ENCODE measurements at places on chromosomes 1 and 21. TPM values are rescaled to one million over a fixed set of nuclear protein-coding genes. Genes with fewer than 3 reads are reported as not detected.

DNA sequence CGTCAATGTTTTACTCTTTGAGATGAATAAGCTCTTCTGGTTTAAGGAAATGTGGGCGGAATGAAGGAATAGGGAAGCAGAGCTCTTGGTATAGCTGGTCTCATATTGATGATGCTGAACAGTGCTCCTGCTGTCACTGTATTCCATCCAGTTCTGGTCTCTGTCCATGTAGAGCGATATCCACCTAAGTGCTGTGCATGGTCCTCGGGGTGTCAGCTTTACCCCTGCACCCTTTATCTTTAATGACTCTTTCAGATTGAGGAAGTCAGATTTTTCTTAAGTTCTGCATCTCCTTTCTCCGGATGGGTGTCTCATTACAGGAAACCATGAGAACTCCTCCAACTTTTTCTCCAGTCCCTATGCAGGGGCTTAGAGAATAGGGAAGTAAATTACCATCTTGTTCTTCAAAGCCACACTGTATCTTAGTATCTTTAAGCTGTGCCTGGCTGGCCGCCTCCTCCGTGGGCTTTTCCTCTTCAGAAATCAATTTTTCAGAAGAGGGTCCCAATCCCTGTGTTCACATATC lies 52.9 kb downstream of the PDE4B start:
- no peak for DNase-seq

- no peak for DNase-seq
Observed at GRCh38 chr1:6331543-6332273, 61.9 kb downstream of the ACOT7 start.

ACTN2 gene
- 1,156 TPM for total RNA-seq

DNA sequence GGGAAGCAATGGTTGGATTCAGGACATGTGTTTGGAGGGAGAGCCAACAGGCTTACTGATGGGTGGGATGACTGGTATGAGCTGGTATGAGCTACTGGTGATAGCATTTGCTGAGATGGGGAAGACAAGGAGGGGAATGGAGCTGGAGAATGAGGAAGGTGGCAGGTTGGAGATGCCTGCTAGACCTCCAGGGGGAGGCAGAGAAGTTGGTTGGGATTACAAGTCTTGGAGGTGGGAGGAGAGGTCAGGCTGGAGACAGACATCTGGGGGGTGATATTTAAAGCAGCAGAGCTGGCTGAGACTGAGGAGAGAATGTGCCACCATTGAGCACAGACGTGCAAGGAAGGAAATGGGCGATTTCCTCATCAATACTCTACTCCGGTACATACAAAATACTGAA lies 31.8 kb upstream of the ENO1 start:
- DNase-seq: no peak

NECTIN4 gene
- 18.0 TPM for total RNA-seq

- no peak for DNase-seq
Observed at GRCh38 chr1:218342091-218342490, 3.0 kb upstream of the TGFB2 start.

GRCh38 chr1:96472471-96472870 lies 249.1 kb upstream of the PTBP2 start:
- no peak for DNase-seq

DNA sequence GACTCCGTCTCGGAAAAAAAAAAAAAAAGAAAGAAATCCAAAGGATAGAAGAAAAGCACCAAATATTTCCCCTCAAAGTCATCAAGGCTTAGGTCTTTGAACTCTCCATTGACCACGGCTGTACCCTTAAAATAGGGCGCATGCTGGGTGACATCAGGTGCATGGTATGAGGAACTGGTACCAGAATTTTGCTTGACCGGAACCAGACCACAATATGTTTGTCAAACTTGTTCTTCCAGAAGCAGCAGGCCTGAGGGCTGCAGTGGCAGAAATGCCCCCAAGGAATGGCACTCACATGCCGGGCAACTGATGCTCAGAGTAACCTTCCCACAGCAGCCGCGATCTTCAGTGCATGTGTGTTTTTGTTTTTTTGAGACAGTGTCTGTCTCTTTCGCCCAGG lies 21.0 kb downstream of the RCC1 start:
- no peak for DNase-seq

- peak; percentile 45 for DNase-seq
Observed at GRCh38 chr1:66752000-66752592, at the start of gene DYNLT5. TSS of gene DYNLT5 (plus strand) at chr1:66752459. CDS start at chr1:66754659, 2,200 bp downstream.

DNA sequence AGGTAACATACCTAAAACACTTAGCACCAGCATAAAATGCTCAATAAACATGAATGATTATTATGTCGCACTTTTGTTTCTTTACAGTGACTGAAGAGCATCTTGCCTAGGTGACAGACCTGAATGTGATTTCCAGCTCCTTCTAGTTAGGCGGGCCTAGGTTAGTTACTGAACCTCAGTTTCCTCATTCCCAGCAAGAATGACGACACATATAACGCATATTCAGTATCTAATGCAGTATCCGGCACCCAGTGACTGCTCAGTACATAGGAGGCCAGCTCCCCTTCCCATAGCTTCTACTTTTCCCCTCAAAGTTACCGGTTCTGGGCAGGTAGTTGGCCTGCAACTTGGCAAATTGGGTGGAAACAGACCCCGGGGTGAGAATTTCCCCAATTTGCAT lies 763 bp downstream of the AUNIP start:
- DNase-seq: no peak

DNA sequence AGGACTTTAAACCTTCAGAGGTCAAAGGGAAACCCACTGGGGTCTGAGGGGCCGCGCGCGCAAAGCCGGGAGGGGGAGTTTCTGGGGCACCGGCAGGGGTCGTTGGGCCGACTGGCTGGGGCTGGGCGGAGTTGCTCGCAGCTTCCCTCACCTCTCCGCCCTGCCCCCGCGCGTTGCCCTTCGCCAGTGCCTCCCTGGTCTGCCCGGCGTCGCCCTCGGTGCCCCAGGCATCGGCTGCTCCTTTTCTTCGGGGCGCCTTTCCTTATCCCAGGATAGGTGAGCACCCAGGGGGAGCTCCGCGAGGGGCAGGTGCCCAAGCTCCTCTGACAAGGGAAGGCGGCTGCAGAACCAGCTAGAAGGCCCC lies 390 bp upstream of the NGF start:
- no peak for DNase-seq

DNA sequence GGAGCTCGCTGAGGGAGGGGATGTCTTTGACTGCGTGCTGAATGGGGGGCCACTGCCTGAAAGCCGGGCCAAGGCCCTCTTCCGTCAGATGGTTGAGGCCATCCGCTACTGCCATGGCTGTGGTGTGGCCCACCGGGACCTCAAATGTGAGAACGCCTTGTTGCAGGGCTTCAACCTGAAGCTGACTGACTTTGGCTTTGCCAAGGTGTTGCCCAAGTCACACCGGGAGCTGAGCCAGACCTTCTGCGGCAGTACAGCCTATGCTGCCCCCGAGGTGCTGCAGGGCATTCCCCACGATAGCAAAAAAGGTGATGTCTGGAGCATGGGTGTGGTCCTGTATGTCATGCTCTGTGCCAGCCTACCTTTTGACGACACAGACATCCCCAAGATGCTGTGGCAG lies 1.4 kb downstream of the TSSK3 start:
- no peak for DNase-seq

EYA3 gene
- 15.1 TPM for total RNA-seq

- DNase-seq: no peak
Observed at GRCh38 chr1:85479491-85479890, 14.5 kb upstream of the DDAH1 start.

- DNase-seq: no peak
Observed at GRCh38 chr1:161190962-161191521, 7.8 kb downstream of the ADAMTS4 start.

DNA sequence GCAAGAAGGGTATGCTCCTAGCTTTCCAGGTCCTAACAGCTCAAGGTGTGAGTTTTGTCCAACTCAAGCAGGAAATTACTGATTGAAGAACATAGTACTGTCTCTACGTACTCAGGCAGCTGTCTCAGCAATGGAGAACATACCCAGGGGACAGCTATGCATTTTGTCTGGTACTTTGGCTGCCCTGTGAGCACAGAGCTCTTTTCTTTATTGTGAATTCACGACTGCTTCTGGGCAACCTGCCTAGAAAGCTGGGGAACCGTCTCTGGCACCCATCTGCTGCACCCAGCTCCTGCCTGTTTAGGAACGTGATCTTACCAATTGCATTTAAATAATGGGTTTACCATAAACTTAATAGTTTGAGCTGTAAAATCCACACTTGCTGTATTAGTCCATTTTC lies 258.1 kb downstream of the HHAT start:
- DNase-seq: peak; percentile 55

GRCh38 chr1:199815947-199816346 lies 211.6 kb upstream of the NR5A2 start:
- DNase-seq: no peak

DNA sequence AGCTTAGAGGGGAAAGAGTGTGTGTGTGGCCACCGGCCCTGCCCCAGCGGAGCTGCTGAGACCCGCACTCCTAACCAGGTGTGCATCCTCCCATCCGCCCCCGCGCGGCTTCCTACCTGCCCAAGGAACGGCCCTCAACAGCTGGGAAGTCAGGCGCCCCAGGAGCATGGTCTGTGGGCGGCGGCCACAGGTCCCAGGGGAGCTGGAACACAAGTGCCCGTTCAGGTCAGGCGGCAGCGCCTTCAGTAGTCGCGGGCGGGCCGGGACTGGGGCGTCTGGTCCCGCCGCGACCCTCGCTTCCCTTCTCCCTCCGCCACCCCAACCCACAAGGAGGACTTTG lies 448 bp downstream of the AURKAIP1 start:
- DNase-seq: no peak

DNA sequence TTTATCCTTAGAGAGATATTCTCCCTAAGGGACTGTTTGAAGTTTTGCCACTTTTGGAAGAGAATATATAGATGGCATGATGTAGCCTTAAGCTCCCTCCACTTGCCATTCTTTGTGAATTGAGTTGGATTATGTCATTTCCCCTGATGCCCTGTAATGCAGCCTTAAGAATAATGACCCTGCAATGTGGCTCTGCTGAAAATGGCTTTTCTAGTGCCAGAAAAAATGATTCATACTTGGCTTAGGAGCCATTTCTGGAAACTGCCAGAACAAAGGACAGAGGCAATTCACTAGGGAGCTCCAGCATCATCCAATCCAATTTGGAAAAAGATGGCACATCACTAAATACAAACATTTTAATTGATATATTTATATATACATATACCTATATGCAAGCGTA lies 265.3 kb downstream of the SPATA17 start:
- peak; percentile 48 for DNase-seq

- DNase-seq: no peak
Observed at GRCh38 chr1:31524186-31524901, 52.0 kb upstream of the TINAGL1 start.

DNA sequence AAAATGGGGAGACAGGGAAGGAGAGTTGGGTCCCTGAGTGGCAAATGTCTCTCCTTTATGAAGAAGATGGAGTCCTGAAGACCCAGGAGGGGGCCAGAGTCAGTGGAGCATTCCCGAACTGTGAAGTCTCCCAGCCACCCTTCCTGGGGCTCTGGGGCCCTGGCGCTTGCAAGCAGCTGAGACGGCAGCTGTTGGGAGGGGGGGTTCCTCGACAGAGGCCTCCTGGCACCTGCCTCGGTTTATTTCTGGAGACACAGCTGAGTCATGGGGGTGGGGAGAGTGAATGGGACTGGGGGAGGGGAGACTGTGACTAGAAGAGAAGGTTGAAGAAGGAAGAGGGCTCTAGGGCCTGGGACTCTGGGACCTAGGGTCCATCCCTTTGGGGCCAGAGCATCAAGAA lies 14.0 kb downstream of the NES start:
- DNase-seq: peak; percentile 96

ERG gene
- 8.6 TPM for total RNA-seq

GRCh38 chr1:114524944-114525343 lies 13.9 kb upstream of the TRIM33 start:
- no peak for DNase-seq

- no peak for DNase-seq
Observed at GRCh38 chr21:44490405-44490804, 35.1 kb downstream of the LRRC3 start.

DNA sequence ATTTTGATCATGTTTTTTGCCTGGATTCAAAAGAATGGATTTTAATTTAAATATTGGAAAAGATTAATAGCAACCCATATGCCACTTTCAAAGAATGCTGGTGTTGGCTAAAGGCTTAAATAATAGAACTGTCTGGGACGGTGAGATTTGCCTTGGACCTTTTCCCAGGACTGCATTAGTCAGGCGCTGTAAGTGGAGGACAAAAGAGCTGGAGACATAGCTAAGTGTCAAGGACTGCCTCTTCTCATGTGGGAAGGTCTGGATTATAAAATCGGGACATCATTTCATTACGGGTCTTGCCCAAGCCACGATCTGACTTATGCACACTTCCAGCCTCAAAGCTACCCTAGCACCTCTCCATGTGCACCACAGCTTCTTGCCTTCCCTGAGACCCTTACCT lies 458.5 kb upstream of the DEPDC1 start:
- DNase-seq: no peak

- peak; percentile 21 for DNase-seq
Observed at GRCh38 chr1:244654108-244655038, 1.4 kb downstream of the DESI2 start.

KCND3 gene
- total RNA-seq: 2.6 TPM

DNA sequence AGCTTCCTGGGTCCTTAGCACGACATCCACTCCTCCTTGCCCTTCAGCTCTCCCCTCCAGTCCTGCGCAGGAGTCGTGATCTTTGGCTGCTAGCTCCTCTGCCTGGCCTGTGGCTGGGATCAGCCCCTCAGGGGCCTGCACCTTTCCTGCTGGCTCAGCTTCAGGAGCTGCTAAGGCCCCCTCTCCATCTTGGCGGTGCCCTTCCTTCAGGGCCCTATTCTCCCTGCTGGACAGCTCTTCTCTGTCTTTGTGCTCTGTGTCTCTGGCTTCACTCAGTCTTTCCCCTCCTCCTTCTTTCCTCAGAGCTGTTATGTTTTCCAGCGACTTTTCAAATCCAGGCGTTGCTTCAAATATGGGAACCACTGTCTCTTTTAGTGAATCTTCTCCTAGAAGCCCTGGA lies 59.5 kb upstream of the LRRC53 start:
- DNase-seq: peak; percentile 2

GRCh38 chr1:244792188-244792850 lies 43.1 kb upstream of the COX20 start:
- DNase-seq: no peak

KLHDC8A gene
- total RNA-seq: 0.72 TPM

GRCh38 chr1:40044110-40044509 lies 3.6 kb downstream of the CAP1 start:
- no peak for DNase-seq

- peak; percentile 79 for DNase-seq
Observed at GRCh38 chr1:22105611-22106207, 37.2 kb downstream of the WNT4 start.

GRCh38 chr1:89865498-89866382 lies 44.9 kb downstream of the LRRC8D start:
- no peak for DNase-seq

PTPN14 gene
- 36.1 TPM for total RNA-seq

FCRL6 gene
- total RNA-seq: not detected

- DNase-seq: no peak
Observed at GRCh38 chr1:114137497-114137896, 16.2 kb downstream of the SYT6 start.

NPPB gene
- not detected for total RNA-seq

GRCh38 chr1:230884646-230885045 lies 16.3 kb upstream of the C1orf198 start:
- DNase-seq: no peak

GRCh38 chr1:1344655-1345361 lies 4.4 kb downstream of the DVL1 start:
- DNase-seq: no peak

GRCh38 chr1:200302192-200302920 lies 107.5 kb downstream of the ZNF281 start:
- DNase-seq: peak; percentile 55

DHCR24 gene
- 22.5 TPM for total RNA-seq

All from tongue (tissue), 3 donors.